ENCODE measurements at places on chromosomes 3 and 15. TPM values are rescaled to one million over a fixed set of nuclear protein-coding genes. Genes with fewer than 3 reads are reported as not detected.

- no peaks in the 10 kb centered on the region for H3K4me1 ChIP-seq
- no peak overlapping the region for H3K4me3 ChIP-seq
- H3K27me3 ChIP-seq = no peaks in the 10 kb centered on the region
- no peaks in the 10 kb centered on the region for H3K36me3 ChIP-seq
- H3K27ac ChIP-seq = no peak overlapping the region
Observed at GRCh38 chr3:30332196-30333021, 274.0 kb upstream of the TGFBR2 start.

CADPS gene
- polyA plus RNA-seq = 17.8 TPM

GRCh38 chr3:111517801-111518200, 24.2 kb upstream of the CD96 start:
- no peak overlapping the region for H3K4me3 ChIP-seq
- H3K27me3 ChIP-seq = no peaks in the 10 kb centered on the region
- H3K36me3 ChIP-seq = no peaks in the 10 kb centered on the region
- DNase-seq = peak; percentile 43
- H3K4me1 ChIP-seq = no peaks in the 10 kb centered on the region

RTP4 gene
- 15.8 TPM for polyA plus RNA-seq

- H3K4me1 ChIP-seq = no peaks in the 10 kb centered on the region
- no peak overlapping the region for H3K4me3 ChIP-seq
- no peak for DNase-seq
- H3K36me3 ChIP-seq = no peaks in the 10 kb centered on the region
- H3K27me3 ChIP-seq = no peaks in the 10 kb centered on the region
- no peak overlapping the region for H3K27ac ChIP-seq
Observed at GRCh38 chr3:147513785-147514184, 104.6 kb downstream of the ZIC1 start.

DNA sequence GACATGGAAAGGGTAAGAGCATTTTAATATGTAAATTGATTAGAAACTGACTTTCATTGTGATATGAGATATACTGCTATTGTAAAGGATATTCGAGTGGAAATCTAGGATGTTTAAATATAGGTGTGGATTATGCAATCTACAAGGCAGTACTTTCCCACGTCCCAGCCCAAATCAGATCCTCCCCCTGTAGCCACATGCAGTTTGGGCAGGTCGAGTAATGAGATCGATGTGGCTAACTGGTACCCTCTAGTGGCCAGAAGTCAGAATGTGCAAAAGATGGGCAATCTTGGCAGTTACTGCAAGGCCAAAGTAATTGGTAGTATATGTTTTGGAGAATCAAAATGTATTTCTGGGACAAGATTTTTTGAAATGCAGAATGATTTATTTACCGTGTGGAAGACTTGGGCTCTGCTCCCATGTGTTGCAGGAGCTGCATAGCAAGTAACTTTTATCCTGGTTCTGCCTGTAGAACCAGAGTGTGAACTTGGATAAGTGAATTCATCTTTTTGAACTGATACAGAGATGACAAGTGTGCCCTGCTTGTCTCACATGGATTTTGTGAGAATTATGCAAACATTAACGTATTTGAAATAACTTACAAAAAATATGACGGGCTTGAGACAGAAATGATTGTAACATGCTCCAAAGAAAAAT, 94.5 kb upstream of the ADAMTSL3 start:
- no peak overlapping the region for H3K27ac ChIP-seq
- H3K36me3 ChIP-seq = no peaks in the 10 kb centered on the region
- no peaks in the 10 kb centered on the region for H3K27me3 ChIP-seq

GCSAM gene
- polyA plus RNA-seq = 3.7 TPM

Measured in large intestine (tissue), 12 donors.